Activated CD8-positive, alpha-beta memory T cell treated with anti-CD3 and anti-CD28 coated beads for 4 hours (primary cell): ENCODE measurements at places on chromosomes 5 and 9.

- DNase-seq, result no peak
Observed at GRCh38 chr9:137226338-137227053, 806 bp upstream of the RNF224 start.

GRCh38 chr9:28883234-28883633, 1310.0 kb upstream of the C9orf72 start:
- no peak for DNase-seq

- no peak for DNase-seq
Observed at GRCh38 chr5:107099506-107099905, 571.2 kb downstream of the EFNA5 start.

- DNase-seq, result no peak
Observed at GRCh38 chr5:371811-372555, 50.5 kb downstream of the AHRR start.

GRCh38 chr5:34039398-34040157, 3.4 kb downstream of the C1QTNF3 start:
- no peak for DNase-seq

DNA sequence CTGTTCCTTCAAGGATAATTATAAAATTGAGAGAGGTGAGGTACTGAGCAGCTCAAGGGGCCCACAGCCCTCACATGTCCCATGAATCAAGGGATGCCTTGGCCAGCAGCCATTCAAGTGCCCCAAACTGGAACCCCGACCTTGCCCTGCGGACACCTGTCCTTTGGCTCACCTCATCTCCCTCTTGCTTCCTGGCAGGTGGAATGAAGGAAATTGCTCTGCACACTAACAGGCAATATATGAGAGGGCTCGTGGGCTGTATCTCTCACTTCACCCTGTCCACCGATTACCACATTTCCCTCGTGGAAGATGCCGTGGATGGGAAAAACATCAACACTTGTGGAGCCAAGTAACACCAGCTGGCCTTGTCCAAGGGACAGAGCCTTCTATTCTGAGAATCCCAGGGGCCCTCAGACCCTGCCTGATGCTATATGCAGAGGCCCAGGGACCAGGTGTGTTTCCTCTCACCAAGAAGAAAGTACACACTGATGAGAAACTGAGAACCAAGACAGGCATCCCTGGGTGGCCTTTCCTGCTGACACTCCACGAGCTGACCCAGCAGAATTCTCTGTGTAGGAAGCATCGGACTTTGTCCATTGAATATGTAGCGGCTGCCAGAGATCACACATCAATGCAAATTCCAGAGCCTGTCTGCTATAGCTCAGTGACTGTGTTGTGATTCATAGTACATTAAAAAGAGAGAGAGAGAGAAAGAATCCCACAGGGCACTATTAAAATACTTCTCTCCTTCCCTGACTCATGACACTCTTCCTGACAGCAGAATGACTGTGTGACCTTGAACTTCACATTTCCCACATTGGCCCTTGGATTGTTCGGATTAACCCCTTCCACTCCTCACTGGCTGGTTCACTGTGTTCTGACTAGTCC, 92.6 kb downstream of the LIFR start:
- DNase-seq, result no peak

- DNase-seq, result no peak
Observed at GRCh38 chr5:110333384-110333783, 393.1 kb downstream of the TMEM232 start.

GRCh38 chr9:86353655-86354010, 577 bp downstream of the TUT7 start:
- no peak for DNase-seq

DNA sequence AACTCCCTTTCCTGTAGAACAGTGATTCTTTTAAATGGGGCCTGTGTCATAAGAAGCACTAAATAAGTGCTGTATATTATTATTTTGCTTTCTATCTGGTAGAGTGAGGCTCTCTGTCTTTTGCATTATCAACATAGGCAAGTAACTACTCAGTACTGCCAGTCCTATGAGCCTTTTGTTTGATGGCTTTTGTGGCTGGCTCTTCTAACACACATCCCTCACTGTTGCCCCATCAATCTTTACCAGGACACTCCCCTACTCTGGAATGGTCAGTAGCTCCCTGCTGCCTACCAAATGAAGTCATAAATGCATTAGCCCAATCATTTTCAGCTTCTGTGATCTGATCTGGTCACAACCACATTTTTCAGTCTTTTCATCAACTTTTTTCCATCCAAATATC, 137.6 kb downstream of the INSYN2B start:
- DNase-seq, result no peak

GRCh38 chr9:71072587-71072986, 48.8 kb downstream of the TRPM3 start:
- DNase-seq, result no peak

- no peak for DNase-seq
Observed at GRCh38 chr9:126412905-126413304, 86.3 kb downstream of the MVB12B start.

- no peak for DNase-seq
Observed at GRCh38 chr9:68795411-68795810, 90.4 kb downstream of the PIP5K1B start.

- no peak for DNase-seq
Observed at GRCh38 chr5:32276173-32276853, 36.4 kb downstream of the MTMR12 start.

GRCh38 chr9:97556721-97557605, 55.5 kb downstream of the TMOD1 start:
- no peak for DNase-seq

- DNase-seq, result no peak
Observed at GRCh38 chr9:128182893-128183588, 8.3 kb downstream of the CIZ1 start.

- no peak for DNase-seq
Observed at GRCh38 chr9:123478967-123479602, 123.1 kb downstream of the CRB2 start.

DNA sequence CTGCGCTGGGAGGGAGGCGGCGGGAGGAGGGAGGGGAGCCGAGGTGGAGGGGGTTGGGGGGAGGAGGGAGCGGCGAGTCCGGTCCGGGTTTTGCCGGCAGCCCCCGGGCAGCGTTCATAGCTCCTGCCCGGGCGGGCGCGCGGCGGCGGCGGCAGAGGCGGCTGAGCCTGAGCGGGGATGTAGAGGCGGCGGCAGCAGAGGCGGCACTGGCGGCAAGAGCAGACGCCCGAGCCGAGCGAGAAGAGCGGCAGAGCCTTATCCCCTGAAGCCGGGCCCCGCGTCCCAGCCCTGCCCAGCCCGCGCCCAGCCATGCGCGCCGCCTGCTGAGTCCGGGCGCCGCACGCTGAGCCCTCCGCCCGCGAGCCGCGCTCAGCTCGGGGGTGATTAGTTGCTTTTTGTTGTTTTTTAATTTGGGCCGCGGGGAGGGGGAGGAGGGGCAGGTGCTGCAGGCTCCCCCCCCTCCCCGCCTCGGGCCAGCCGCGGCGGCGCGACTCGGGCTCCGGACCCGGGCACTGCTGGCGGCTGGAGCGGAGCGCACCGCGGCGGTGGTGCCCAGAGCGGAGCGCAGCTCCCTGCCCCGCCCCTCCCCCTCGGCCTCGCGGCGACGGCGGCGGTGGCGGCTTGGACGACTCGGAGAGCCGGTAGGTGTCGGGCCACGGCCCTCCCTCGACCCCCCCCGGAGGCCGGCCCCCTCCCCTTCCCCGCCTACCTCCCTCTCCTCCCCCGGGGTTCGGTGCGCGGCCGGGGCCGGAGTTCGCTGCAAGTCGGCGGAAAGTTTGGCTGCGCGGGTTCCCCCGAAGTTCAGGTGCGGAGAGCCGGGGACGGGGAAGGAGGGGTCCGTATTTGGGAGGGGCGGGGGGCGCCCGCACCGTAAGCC, at the start of gene CXXC5:
CXXC5 (plus strand) TSS at position 145 of the 877 bp plus-strand sequence. CDS start 32,175 bp downstream, outside the sequence.
- no peak for DNase-seq

GRCh38 chr5:118044169-118044568, 944.2 kb downstream of the DTWD2 start:
- DNase-seq, result no peak

- no peak for DNase-seq
Observed at GRCh38 chr5:169656125-169656901, 19.2 kb downstream of the DOCK2 start.

DNA sequence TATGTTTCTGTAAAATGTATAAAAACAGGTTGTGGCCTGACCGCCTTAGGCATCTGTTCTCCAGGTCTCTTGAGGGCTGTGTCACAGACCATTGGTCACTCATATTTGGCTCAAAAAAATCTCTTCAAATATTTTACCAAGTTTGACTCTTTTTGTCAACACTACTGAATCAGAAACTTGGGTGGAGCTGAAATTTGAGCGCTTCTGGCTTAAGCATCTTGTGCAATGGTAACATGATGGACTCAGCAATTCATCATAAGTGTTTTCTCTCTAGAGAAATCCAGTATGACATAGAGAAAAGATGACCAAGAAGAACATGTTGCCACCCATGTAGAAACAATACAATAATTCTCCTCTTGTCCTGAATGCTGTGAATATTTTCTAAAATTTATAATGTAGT, 387.9 kb downstream of the MAT2B start:
- no peak for DNase-seq

GRCh38 chr5:54655761-54656160, 138.2 kb downstream of the SNX18 start:
- DNase-seq, result no peak

DNA sequence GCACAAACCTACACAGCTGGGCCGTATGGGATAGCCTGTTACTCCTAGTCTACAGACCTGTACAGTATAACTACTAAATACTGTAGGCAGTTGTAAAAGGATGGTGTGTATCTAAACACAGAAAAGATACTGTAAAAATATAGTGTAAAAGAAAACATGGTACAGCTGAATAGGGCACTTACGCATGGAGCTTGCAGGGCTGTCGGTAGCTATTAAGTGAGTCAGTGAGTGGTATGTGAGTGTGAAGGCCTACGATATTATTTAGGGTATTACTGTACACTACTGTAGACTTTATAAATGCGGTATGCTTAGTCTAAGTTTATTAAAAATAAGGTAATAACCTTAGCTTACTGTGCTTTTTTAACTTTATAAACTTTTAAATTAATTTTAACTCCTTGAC, 1.2 kb downstream of the ZCCHC9 start:
- DNase-seq, result no peak

DNA sequence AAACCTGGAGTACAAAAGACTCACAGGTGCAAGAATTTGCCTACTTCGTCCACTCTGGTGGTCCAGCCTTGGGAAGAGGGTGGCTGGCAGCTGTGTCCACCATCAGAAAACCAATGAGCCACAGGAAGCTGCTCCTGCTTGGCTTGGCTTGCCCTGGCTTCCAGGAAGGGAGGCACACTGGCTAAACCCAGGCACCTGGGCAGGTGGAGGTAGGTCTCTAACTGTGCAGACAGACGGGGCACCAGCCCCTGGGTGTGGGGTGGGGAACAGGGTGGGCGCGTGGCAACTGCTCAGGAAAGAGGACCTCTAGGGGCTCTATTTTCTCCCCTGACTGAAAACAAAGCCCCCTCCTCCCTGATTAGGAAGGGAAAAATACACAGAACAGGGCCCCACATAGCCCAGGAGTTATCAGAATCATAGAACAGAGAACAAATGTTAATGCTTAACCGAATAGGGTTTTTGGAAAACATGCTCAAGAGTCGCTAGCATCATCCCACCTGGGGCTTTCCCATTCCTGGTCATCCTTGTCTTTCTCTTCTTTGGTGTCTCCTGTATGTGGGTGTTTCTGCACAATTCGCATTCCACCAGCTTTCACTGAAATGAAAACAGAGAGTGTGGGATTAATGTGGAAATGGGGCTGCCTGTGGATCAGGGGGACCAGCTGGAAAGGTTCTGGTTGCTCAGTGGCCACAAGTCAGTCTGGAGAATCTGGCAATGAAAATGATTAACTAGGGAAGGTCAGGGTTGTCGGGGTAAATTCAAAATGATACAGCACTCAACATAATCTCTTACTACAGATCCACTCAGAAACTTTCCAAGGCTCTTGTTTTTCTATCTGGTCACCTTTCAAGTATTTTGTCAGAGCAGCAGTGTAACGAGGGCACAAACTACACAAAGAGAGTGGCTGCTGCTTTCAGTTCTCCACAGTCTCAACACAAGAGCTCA, 13.1 kb downstream of the DAP start:
- DNase-seq, result no peak

DNA sequence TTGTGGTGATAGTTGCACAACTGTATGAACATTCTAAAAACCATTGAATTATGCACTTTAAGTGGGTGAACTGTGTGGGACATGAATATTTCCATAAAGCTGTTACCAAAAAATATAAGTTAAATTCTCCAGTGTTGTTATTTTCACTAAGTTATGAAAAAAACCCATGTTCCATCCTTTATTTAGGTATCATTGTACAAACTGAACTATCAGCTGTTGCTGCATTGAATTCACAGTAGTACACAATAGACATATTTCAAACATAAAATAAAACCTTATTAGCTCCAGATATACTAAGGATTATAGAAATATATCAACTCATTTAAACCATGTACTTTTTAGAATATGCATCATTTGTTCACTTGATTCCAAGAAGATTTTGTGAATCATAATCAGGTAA, 192.1 kb downstream of the COMMD10 start:
- no peak for DNase-seq

DNA sequence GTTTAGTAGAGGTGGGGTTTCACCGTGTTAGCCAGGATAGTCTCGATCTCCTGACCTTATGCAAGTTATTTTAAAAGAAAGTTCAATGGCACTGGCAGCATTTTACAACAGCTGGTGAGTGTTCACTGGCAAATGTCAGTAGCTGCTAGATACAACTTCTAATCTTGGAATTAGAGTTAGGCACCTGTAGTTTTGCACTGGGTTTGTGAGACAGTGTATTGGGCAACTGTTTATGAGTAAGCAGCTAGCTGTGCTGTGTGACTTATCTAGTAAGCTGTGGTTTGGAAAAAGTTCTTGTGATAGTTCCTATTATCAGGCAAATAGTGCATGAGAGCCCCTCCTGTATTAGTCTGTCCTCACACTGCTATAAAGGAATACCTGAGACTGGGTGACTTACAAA, 61.5 kb downstream of the UBE2QL1 start:
- no peak for DNase-seq

DNA sequence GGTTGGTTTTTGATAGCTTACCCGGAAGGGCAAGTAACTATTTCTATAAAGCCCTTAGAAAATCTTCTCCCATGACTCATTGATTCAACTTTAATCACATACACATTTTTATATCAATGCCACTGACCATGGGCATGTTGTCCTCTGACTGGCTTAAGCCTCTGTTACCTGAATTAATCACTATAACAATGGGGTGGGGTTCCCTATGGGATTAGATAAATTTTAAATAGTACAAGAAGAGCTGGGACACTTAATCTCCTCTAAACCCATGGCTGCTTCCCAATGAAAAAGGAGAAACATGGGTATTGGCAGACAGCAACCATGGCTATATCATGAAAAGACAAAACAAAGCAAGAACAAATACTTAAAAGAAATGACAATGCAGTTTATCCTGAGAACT, 636.2 kb downstream of the BRINP1 start:
- DNase-seq, result no peak
